ENCODE measurements at places on chromosomes 1 and 21.

- no peak for DNase-seq
Observed at GRCh38 chr21:45176141-45176540, 101.8 kb downstream of the ADARB1 start.

- DNase-seq: no peak
Observed at GRCh38 chr21:38503583-38503982, 5.3 kb upstream of the ERG start.

GRCh38 chr1:244154872-244155531 is 103.9 kb downstream of the ZBTB18 start:
- DNase-seq: no peak

- no peak for DNase-seq
Observed at GRCh38 chr1:172815740-172816139, 156.8 kb downstream of the FASLG start.

GRCh38 chr1:21270086-21270689 is 20.1 kb downstream of the ECE1 start:
- no peak for DNase-seq

- DNase-seq: no peak
Observed at GRCh38 chr1:184215274-184215925, 163.9 kb downstream of the TSEN15 start.

DNA sequence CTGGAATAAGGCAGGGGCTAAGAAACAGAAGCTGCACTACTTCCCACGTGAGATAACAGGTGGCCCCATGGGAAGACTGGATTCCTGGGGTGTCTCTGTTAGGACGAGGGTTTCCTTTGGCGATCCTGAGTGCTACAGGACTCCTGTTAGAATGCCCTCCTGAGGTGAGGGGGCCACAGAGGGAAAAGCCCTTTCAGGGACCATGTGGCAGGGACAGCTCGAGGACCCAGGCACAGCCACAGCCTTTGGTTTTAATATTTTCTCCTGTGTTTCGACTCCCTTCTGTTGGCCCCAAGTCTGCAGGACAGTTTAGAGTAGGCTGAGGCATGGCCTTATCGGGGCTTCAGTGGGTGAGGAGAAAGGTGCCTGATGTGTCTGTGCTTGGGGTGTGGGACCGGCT is 12.6 kb downstream of the TTC39A start:
- DNase-seq: no peak

DNA sequence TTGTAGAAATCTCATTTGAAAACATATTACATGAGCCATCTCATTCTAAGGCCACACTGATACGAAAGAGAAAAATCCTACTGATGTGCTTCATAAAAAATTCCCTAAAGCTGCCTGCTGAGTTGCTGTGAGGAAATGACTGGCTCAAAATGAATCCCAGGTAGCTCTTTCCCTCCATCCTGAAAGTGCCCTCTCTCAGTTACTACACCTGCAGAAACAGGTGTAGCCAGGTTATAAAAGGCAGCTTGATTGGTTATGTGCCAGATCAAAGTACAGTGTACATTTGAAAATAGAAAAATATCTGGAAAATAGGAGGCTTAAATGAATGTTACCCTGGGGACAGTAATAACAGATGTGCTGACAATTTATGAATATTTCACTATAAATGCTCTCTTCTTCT is 833.4 kb upstream of the ADGRL4 start:
- no peak for DNase-seq

DNA sequence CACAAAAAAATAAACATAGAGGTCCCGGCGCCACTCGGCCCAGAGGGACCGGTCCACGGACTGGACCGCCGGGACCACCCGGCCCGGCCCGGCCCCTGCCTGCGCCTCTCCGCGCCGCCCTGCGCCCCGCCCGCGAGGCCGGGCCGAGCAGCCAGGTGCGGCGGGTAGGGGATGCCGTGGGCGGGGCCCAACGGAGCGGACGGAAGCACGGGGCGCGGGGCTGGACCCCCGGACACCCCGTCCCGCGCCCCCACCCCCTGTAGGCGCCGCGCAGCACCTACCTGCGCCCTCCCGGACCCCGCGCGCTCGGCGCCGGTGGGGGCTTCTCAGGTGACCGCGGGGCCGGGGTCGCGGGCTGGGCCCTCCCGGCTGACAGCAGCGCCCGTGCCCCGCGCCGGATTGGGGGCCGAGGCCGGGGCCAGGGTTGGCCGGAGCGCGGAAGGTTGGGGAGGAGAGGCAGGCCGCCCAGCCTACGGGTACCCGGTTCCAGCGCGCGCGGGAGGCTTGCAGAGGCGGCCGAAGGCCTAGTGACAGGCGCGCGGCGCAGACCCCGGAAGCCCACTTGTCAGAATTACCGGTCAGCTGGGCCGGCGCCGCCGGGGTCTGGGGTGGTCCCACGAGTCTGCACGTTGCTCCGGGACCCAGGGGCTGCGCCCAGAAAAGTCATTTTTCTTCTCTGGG is 351.9 kb upstream of the CAMK1G start:
- DNase-seq: no peak

GRCh38 chr1:22827666-22828483 is 117.2 kb downstream of the EPHB2 start:
- no peak for DNase-seq

DNA sequence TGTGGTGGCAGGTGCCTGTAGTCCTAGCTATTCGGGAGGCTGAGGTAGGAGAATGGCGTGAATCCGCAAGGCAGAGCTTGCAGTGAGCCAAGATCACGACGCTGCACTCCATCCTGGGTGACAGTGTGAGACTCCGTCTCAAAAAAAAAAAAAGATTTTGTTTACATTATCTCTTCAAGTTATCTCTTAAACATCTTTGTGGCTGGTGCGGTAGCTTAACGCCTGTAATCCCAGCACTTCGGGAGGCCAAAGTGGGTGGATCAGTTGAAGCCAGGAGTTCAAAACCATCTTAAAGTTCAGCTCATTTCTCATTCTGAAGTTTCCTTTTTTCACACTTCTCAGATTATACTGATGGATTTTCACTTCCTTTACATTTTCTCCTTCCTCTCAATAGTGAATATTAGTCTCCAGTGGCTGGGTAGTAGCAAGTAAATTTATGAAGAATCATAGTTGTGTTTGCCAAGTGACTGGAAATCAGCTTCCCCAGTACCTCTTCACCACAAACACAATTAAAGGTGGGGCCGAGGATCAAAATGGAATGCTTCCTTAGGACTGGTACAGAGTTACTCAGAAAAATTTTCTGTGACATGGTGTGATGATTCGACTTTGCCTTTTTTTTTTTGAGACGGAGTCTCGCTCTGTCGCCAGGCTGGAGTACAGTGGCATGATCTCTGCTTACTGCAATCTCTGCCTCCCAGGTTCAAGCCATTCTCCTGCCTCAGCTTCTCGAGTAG is 13.8 kb downstream of the PIP5K1A start:
- DNase-seq: no peak

- DNase-seq: no peak
Observed at GRCh38 chr1:221858818-221859611, 117.1 kb upstream of the DUSP10 start.

DNA sequence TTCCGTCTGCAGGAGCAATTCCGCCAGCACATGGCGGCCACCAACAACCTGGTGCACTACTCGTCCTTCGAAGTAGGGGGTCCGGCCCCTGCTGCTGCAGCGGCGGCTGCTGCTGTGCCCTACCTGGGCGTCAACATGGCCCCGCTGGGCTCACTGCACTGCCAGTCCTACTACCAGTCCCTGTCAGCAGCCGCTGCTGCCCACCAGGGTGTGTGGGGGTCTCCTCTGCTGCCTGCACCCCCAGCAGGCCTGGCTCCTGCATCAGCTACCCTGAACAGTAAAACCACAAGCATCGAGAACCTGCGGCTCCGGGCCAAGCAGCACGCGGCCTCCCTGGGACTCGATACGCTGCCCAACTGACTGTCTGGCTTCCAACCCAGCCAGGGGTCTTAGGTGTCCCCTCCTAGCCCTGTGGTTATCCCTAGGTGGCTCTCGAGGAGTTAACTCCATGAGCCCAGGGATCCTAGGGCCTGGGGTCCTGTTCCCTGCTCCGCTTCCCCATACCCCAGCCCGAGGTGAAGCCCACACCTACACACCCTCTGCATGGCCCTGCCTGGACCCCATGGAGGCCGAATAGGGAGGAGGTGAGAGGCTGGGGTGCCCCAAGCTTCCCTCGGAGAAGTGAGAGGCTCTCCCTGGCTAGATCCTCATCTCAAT is 22.6 kb downstream of the DMBX1 start:
- DNase-seq: no peak

- DNase-seq: no peak
Observed at GRCh38 chr1:179742717-179743678, at the start of gene FAM163A. TSS of gene FAM163A (plus strand) at chr1:179743291. CDS start at chr1:179813098, 69,807 bp downstream.

- DNase-seq: no peak
Observed at GRCh38 chr1:107664982-107665925, 299.7 kb downstream of the VAV3 start.

GRCh38 chr1:220789532-220790147 is 2.9 kb downstream of the MTARC1 start:
- no peak for DNase-seq

DNA sequence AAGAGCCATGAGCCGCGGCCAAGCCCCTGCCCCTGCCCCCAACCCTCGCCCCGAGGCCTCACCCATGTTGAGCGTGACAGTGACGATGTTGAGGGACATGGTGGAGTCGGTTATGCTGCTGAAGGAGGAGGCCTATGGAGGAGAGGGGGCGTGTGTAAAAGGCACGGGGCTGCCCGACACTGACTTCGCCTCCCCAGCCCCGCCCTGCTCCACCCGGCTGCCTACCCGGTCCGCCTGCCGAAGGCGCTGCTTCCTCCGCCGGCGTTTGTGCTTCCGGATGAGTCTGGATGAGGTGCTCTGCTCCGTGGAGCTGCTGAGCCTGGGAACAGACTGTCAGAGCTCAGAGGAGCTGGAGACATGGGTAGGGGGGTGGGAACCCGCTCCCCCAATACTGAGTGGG is 9.0 kb downstream of the DVL1 start:
- no peak for DNase-seq

GRCh38 chr1:110602466-110602865 is 3.7 kb downstream of the KCNA2 start:
- no peak for DNase-seq

DNA sequence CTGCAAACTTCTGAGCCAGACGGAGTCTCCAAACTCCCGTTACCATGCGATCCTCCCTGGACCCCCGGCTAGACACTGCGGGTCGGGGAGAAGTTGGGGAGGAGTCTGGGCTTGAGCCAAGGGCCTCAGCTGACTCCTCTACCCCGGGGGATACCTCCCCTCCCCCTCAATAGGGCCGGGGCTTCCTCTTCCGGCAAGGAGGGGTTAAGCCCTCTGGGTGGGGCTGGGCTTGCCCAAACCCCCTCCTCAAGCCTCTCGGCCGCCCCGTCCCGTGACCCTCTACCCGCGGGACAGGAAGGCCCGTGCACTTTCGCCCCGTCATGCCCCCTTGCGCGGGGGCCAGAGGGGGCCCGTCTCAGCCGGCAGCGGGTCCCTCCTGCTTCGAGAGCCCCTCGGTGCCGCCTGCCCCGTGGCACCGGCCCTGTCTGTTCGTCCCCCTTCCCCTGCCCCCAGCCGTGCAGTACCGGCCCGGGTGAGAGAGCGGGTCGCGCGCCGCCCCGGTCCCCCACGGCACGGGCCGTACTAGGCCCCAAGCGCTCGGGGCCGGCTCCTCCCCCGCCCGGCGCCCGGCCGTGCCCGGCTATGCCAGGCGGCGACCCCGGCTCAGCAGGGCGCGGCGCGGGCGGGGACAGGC is 652 bp downstream of the ARL8A start:
- DNase-seq: no peak

DNA sequence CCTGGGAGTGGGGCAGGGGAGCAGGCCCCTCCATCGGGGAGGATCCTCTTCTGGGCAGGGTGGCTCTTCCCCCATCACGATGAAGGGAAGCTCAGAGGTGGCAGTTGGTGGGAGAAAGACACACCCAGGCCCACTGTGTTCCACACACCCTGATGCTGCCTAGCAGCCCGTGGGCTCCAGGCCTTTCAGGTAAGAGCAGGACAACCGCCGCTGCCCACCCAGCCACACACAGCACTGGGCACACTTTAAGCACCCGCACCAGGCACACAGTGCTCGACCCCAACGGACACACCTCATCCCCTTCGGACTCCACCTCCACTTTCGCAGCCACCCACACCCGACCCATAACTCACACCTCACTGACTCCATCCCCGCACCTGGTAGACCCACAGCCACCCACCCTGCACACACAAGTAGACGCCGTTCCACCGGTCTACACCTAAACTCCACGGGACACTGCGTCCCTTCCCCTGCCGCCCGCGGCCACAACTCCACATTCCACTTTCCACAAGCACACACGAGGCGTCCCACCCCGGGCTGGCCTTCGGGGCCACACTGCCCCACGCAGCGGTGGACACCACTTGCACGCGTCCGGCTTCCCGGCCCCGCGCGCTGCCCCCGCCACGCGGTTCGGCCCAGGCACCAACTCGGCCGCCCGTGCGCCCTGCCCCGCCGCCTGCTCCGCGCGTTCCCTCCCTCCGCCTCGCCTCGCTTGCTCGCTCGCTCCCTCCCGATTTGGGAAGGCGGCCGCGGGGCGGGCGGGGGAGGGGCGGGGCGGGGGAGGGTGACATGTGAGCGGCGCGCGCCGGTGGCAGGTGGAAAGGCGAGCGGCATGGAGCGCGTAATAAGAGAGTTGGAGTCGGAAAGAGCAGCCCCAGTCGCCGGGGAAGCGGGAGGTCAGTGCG is at the start of gene KCNQ4:
Gene KCNQ4, plus strand, starts transcription at position 787 of the 905 bp plus-strand sequence. CDS start 307 bp downstream, outside the sequence.
- no peak for DNase-seq

GRCh38 chr1:214349008-214349407 is 68.0 kb downstream of the SMYD2 start:
- DNase-seq: no peak

DNA sequence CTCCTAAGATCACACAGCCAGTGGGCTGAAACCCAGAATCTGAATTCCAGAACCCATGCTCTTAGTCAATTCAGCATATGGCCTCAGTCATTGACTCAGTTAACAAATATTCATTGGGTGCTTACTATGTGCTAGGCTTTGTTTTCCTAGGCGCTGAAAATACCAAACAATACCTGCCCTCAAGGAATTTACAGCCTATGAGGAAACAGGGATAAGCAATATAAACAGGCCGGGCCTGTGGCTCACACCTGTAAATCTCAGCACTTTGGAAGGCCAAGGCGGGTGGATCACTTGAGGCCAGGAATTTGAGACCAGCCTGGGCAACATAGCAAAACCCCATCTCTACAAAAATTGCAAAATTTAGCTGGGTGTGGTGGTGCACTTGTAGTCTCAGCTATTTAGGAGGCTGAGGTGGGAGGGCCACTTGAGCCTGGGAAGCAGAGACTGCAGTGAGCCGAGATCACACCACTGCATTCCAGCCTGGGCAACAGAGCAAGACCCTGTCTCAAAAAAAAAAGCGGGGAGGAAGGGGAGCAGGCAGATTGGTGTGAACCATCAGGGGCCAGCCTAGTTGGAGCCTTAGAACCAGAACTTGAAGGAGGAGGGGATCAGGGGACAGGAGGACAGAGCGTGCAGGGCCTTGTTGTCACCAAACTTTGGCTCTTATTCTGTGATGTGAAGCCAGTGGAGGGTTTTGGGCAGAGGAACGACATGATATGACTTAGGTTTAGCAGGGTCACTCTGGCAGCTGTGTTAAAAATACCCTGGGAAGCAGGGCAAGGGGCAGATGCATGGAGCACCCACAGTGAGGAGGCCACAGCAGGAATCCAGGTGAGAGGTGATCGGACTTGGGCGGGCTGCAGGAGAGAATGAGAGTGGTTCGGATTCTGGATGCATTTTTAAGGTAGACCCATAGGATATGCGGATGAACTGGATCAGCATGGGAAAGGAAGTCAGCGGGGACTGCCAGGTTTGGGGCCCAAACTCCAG is 5.8 kb downstream of the TINAGL1 start:
- peak; percentile 66 for DNase-seq

All from keratinocyte (primary cell).